Type B pancreatic cell (in vitro differentiated cells): ENCODE measurements at places on chromosomes 1 and 21.

DNA sequence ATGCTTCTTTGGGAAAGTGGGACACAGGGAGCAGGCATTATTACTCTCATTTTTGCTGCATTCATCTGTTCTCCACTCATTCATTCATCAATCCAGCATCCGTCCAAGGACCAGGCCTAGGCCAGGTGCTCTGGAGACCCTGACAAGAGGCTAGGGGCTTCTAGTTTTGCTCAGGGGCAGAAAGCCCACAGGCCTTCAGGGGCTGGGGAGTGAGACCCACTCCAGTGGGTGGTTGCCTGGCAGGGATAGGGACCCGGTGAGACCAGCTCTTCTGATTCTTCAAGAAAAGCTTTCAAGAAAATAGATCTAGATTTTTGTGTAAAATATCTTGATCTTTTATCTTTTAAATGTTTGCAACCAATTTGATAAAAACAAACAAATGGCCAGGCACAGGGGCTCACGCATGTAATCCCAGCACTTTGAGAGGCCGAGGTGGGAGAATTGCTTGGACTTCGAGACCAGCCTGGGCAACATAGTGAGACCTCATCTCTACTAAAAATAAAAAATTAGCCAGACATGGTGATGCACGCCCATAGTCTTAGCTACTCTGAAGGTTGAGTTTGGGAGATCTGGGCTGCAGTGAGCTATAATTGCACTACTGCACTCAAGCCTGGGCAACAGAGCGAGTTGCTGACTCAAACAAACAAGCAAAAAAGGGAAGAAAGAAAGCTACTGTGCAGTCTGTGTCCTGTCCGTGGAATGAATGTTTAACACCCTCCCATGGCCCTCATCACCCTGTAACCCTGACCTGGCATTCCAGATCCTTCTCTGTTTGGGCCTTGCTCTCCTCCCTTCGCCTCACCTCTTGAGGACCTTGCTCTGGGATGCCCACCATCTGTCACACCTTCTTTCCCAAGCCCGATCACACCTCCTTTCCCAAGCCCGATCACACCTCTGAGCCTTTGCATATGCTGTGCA, 17.3 kb upstream of the LRP8 start:
- no peaks in the 10 kb centered on the region for H3K36me3 ChIP-seq
- DNase-seq = peak; percentile 43
- peaks cover 4% of the 10 kb centered on the region for H3K27me3 ChIP-seq
- no peak overlapping the region for H3K27ac ChIP-seq
- no peak overlapping the region for H3K4me3 ChIP-seq

- no peaks in the 10 kb centered on the region for H3K27me3 ChIP-seq
- H3K4me1 ChIP-seq = peaks cover 54% of the 10 kb centered on the region
- no peak overlapping the region for H3K27ac ChIP-seq
- no peak overlapping the region for H3K4me3 ChIP-seq
These were observed 207.4 kb downstream of the APP start for GRCh38 chr21:25963181-25963580.

GRCh38 chr1:68746378-68746777, 249.5 kb upstream of the DEPDC1 start:
- H3K27me3 ChIP-seq = no peaks in the 10 kb centered on the region
- H3K36me3 ChIP-seq = no peaks in the 10 kb centered on the region
- H3K4me3 ChIP-seq = no peak overlapping the region
- peaks cover 6% of the 10 kb centered on the region for H3K4me1 ChIP-seq
- no peak for DNase-seq
- no peak overlapping the region for H3K27ac ChIP-seq

- H3K4me3 ChIP-seq = no peak overlapping the region
- H3K27me3 ChIP-seq = no peaks in the 10 kb centered on the region
- DNase-seq = no peak
- H3K4me1 ChIP-seq = no peaks in the 10 kb centered on the region
These were observed 295.9 kb upstream of the ADGRL4 start for GRCh38 chr1:79302380-79302930.

DNA sequence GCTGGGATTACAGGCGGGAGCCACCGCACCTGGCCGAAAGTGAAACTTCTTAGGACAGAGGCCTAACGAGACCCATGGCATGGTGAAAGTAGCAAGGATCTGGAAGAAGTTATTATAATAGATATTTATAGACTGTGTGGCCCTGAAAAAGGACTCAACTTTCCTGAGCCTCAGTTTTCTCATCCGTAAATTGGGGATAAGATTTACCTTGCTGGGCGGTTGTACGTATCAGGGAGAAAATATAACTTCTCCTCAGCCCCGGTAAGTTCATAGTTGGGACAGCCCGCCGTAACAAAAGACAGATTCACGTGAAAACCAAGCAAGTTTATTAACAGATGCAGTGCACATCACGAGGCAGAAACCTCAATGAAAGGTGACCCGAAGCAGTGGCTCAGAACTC, 5.5 kb upstream of the PIK3CD start:
- no peaks in the 10 kb centered on the region for H3K4me1 ChIP-seq
- H3K4me3 ChIP-seq = no peak overlapping the region
- H3K27me3 ChIP-seq = peaks cover 28% of the 10 kb centered on the region
- DNase-seq = no peak
- no peak overlapping the region for H3K27ac ChIP-seq

DNA sequence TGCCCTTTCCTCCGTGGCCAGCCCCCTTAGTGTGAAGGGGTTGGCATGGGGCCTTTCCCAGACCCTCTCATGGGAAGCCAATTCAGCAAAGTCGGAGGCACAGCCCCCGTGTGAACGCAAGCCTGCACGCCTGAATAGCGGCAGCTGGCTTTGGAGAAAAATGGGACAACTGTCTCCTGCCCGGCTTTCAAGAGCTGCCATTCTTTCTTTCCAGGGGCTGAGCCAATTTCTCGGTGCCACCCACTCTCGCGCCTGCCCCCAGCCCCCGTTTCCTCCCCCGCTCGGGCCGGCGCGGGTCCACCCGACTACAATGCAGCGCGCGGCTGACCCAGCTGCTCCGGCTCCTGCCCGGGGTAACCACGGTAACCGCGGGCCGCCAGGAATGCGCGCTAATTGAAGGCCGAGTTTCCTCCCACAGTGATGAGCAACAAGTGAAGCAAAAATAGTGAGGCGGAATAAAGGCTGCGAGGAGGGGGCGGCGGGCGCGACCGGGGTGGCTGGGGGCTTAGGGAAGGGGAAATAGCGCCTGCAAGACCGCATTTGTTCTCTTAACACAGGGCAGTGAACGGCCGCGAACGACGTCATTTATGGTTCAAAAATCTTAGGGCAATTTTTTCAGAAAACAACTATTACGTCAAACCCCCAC, 27.8 kb downstream of the ILDR2 start:
- H3K27me3 ChIP-seq = peaks cover 75% of the 10 kb centered on the region
- H3K4me1 ChIP-seq = peaks cover 17% of the 10 kb centered on the region
- no peaks in the 10 kb centered on the region for H3K36me3 ChIP-seq
- peak; percentile 84 for DNase-seq

DNA sequence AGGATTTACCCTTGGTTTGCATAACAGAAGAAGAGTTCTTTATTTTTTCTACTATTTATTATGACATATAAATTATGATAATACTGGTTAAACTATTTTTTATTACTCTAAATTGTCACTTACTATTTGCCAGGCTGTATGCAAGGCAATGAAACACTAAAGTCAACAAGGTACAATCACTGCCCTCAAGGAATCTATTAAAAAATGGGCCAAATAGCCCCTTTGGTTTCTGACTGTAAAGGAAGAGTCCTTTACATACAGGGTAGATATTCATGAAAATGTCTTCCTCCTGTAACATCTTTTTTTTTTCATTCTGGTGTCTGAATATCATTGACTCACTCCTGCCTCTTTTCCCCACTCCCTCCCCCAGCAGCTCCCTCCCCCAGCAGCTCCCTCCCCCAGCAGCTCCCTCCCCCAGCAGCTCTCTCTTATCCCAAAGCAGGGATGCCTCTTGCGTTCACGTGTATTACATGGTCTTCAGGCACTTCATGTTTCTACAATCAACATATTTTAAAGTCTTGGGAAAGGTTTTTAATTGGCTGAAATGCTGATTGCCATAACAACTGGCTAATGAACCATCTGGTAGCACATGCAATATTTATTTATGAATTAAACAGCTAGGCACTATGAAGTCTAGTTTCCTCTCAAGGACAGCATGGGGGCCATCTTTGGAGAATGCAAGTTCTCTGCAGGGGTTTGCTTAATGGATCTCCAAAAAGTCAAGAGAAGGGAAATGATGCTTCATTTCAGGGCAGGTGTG, 400.4 kb upstream of the PLXNA2 start:
- H3K4me3 ChIP-seq = no peak overlapping the region
- no peak overlapping the region for H3K27ac ChIP-seq
- no peaks in the 10 kb centered on the region for H3K36me3 ChIP-seq
- peaks cover 28% of the 10 kb centered on the region for H3K27me3 ChIP-seq
- peaks cover 9% of the 10 kb centered on the region for H3K4me1 ChIP-seq

- no peaks in the 10 kb centered on the region for H3K27me3 ChIP-seq
- H3K27ac ChIP-seq = no peak overlapping the region
- H3K4me3 ChIP-seq = no peak overlapping the region
- no peak for DNase-seq
- no peaks in the 10 kb centered on the region for H3K36me3 ChIP-seq
- no peaks in the 10 kb centered on the region for H3K4me1 ChIP-seq
These were observed 40.5 kb downstream of the AMY1C start for GRCh38 chr1:103790172-103790571.

DNA sequence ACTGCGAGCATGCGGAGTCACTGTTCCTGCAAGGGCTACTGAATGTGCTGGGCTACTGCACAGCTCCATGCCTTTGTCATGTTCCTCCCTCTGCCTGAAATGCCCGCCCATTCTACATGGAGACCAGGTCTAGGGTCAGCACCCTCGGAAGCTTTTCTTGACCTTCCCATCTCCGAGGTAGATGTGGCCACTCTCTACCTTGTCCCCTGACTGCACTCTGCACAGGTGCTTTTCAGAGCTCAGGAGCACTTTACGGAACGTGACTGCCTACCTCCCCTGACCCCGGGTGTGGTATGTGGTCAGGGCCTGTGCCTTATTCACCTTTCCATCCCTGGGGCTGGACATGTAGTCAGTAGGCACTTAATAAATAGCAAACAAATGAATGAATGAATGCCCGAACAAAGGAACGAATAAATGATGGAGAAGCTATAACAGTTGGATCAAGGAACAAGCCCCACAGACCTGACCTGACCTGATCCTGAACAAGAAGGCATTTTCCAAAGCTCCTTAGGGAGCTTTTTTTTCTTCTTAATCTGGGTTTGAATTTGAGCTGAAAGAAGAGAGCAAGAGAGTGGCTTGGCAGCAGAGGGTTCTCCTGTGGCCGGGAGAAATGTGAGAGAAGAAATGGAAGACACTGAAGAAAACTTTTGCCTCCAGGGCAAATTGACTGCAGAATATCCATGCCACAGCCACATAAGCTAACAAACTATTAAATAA, 7.9 kb downstream of the RD3 start:
- no peak for DNase-seq
- no peak overlapping the region for H3K27ac ChIP-seq
- H3K27me3 ChIP-seq = peaks cover 3% of the 10 kb centered on the region
- peaks cover 8% of the 10 kb centered on the region for H3K4me1 ChIP-seq

GRCh38 chr1:57550092-57550491, 126.2 kb upstream of the DAB1 start:
- H3K4me3 ChIP-seq = no peak overlapping the region
- H3K27ac ChIP-seq = no peak overlapping the region
- no peaks in the 10 kb centered on the region for H3K4me1 ChIP-seq

DNA sequence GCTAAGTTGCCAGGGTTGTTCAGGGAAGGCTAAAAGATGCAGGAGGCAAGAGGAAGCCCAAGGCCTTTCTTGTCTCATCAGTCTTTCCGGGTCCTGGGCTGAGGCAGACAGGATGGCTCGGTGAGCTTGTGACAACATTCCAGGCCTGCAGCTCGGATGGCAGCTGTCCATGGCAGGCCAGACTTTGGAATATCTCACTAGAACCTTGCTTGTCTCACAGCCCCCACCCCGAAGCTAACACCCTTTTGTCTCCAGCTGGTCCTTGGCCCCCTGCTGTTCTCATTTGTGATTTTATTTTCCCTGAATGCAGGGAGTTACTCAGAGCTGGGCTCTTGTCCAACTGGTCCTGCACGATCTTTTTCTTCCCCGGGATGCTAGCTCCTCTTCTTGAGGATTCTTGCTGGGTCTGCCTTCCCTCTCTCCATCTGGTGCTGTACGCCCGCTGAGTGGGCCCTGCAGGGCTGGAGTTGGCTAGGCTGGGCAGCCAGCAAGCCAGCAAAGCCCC, 477.2 kb upstream of the CAMK1G start:
- peaks cover 33% of the 10 kb centered on the region for H3K27me3 ChIP-seq
- no peak overlapping the region for H3K4me3 ChIP-seq
- no peak overlapping the region for H3K27ac ChIP-seq
- no peak for DNase-seq

DNA sequence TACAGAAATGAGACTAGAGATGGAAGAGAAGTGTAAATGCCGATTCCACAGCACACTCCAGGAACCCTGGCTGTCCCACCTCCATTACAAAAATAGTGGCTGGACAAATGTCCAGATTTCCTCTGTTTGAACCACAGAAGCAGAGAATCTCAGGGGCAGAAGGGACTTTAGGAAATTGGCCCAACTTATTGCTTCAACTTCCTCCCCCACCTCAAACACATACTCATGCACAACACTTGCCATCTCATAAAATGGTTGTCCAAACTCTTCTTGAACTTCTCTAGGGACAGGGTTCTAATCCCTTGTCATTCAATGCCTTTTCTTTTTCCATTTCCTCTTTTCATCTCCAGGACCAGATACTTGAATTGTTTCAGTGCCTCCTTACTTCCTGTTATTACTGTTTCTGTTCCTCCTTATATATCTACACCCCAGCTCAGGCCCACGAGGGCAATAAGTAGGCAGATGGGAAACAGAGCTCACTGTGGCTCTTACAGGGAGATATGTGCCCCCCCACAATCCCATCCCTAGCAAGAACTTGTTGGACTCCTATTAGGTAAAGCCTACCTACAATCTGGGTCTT, 8.5 kb upstream of the B4GALT3 start:
- H3K36me3 ChIP-seq = no peaks in the 10 kb centered on the region
- no peaks in the 10 kb centered on the region for H3K4me1 ChIP-seq
- DNase-seq = no peak
- no peaks in the 10 kb centered on the region for H3K27me3 ChIP-seq
- H3K27ac ChIP-seq = no peak overlapping the region

- no peak overlapping the region for H3K4me3 ChIP-seq
- no peaks in the 10 kb centered on the region for H3K27me3 ChIP-seq
- no peak overlapping the region for H3K27ac ChIP-seq
- DNase-seq = no peak
- peaks cover 4% of the 10 kb centered on the region for H3K4me1 ChIP-seq
These were observed 41.6 kb downstream of the ARHGEF16 start for GRCh38 chr1:3495776-3496745.

- H3K27me3 ChIP-seq = no peaks in the 10 kb centered on the region
- peak overlapping the region; percentile 77 for H3K27ac ChIP-seq
- peak overlapping the region; percentile 75 for H3K4me3 ChIP-seq
- no peak for DNase-seq
These were observed 48.8 kb downstream of the LAMC2 start for GRCh38 chr1:183234660-183235476.

DNA sequence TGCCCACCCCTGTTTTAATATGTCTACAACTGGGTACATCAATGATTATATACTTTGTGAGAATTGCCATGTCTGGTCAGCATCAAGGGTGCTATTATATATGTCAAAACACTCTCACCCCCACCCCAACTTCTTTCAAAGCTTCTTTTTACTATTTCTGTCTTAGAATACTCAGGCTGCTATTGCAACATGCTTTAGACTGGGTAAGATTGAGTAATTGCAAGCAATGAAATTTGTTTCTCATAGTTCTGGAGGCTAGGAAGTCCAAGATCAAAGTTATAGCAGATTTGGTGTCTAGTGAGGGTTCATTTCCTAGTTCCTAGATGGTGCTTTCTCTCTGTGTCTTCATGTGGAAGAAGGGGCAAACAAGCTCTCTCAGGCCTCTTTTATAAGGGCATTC, 100.5 kb upstream of the KCNK1 start:
- H3K4me3 ChIP-seq = no peak overlapping the region
- H3K27ac ChIP-seq = no peak overlapping the region
- H3K36me3 ChIP-seq = no peaks in the 10 kb centered on the region
- DNase-seq = no peak
- no peaks in the 10 kb centered on the region for H3K4me1 ChIP-seq
